ENCODE measurements at places on chromosomes 11 and 22. TPM values are rescaled to one million over a fixed set of nuclear protein-coding genes. Genes with fewer than 3 reads are reported as not detected.

Gene TMEM86A
- total RNA-seq, result not detected

Gene LMO2
- 0.98 TPM for total RNA-seq

Gene BAIAP2L2
- total RNA-seq, result 0.08 TPM

Gene NRGN
- 2.7 TPM for total RNA-seq

Gene SAAL1
- total RNA-seq, result 26.3 TPM

Gene LDHAL6A
- not detected for total RNA-seq

Gene NCF4
- 66.5 TPM for total RNA-seq

Gene SPINDOC
- 36.3 TPM for total RNA-seq

Gene MPEG1
- 12.3 TPM for total RNA-seq

Gene BCO2
- 0.56 TPM for total RNA-seq

Gene SCGB1C1
- total RNA-seq, result not detected

Gene ENTHD1
- total RNA-seq, result 0.21 TPM

Gene KRTAP5-9
- total RNA-seq, result not detected

Gene CRELD2
- total RNA-seq, result 48.1 TPM

Gene APOA5
- total RNA-seq, result 0.15 TPM

Gene APOBEC3F
- 30.6 TPM for total RNA-seq

Gene OR51Q1
- total RNA-seq, result not detected

Gene MISFA
- total RNA-seq, result 3.8 TPM

Gene OSM
- total RNA-seq, result 1.2 TPM

Gene DEUP1
- not detected for total RNA-seq

Gene ZP1
- total RNA-seq, result not detected

Gene HTR3A
- total RNA-seq, result not detected

Gene KIF18A
- total RNA-seq, result 18.1 TPM

Gene PLAAT2
- total RNA-seq, result 4.6 TPM

Gene SEC14L6
- not detected for total RNA-seq
